ENCODE measurements at places on chromosomes 5 and 9. TPM values are rescaled to one million over a fixed set of nuclear protein-coding genes. Genes with fewer than 3 reads are reported as not detected.

LCN12 gene
- total RNA-seq, result 4.5 TPM

SLC34A3 gene
- total RNA-seq, result 0.12 TPM

MUSK gene
- 0.82 TPM for total RNA-seq

- H3K27ac ChIP-seq, result no peak overlapping the region
- no peak for DNase-seq
- H3K27me3 ChIP-seq, result no peaks in the 10 kb centered on the region
- H3K4me1 ChIP-seq, result peaks cover 5% of the 10 kb centered on the region
- no peak overlapping the region for H3K4me3 ChIP-seq
Observed at GRCh38 chr9:700365-701282, 140.9 kb upstream of the DMRT1 start.

- no peaks in the 10 kb centered on the region for H3K4me1 ChIP-seq
- H3K27ac ChIP-seq, result no peak overlapping the region
- no peaks in the 10 kb centered on the region for H3K27me3 ChIP-seq
- no peaks in the 10 kb centered on the region for H3K36me3 ChIP-seq
- H3K4me3 ChIP-seq, result no peak overlapping the region
- no peak for DNase-seq
Observed at GRCh38 chr9:108413809-108414208, 442.0 kb downstream of the ACTL7B start.

GRCh38 chr5:168676501-168676900 lies 97.3 kb upstream of the PANK3 start:
- H3K36me3 ChIP-seq, result no peaks in the 10 kb centered on the region

- no peak overlapping the region for H3K27ac ChIP-seq
- no peaks in the 10 kb centered on the region for H3K27me3 ChIP-seq
- DNase-seq, result no peak
- no peak overlapping the region for H3K4me3 ChIP-seq
Observed at GRCh38 chr9:137023583-137023991, 4.5 kb downstream of the ABCA2 start.
